Activated naive CD4-positive, alpha-beta T cell treated with anti-CD3 and anti-CD28 coated beads for 36 hours (primary cell): ENCODE measurements at places on chromosomes 1 and 21. TPM values are rescaled to one million over a fixed set of nuclear protein-coding genes. Genes with fewer than 3 reads are reported as not detected.

DNA sequence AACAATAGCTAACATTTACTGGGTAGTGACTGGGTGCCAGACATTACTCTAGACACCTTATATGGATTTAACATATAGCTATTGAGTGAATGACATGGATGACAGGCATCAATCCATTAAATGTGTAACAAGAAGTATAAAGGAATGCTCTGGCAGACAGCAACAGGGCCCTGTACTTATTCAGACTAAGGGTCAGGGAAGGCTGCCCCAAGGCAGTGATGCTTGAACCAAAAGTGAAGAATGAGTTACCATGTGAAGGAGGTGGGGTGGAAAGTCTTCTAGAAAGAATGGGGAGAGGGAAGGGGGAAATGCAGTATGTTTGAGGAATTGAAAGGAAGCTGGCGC is 8.3 kb upstream of the PTPRF start:
- no peak overlapping the region for H3K4me3 ChIP-seq
- H3K4me1 ChIP-seq, result no peaks in the 10 kb centered on the region
- H3K36me3 ChIP-seq, result no peaks in the 10 kb centered on the region
- no peak overlapping the region for H3K27ac ChIP-seq

DNA sequence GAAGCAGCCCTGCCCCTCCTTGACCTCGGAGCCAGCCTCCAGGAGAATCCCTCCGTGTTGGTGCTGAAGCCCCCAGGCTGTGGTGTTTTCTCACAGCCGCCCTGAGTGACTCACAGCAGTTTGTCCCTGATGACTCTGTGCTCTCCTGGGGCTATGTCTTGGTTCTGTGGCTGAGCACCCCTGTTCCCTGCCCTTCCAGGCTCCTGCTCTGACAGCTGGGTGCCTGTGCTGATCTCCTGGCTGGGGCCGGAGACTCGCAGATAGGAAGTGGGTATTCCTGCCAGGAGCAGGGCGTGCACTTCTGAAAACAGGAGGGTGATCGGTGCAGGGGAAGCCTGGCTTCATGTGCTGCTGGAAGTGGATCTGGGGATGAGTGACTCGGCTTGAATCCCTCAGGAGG is 34.5 kb downstream of the POFUT2 start:
- peaks cover 9% of the 10 kb centered on the region for H3K4me1 ChIP-seq
- DNase-seq, result no peak
- H3K36me3 ChIP-seq, result no peaks in the 10 kb centered on the region
- no peak overlapping the region for H3K4me3 ChIP-seq
- H3K27me3 ChIP-seq, result peaks cover 9% of the 10 kb centered on the region
- no peak overlapping the region for H3K27ac ChIP-seq

GRCh38 chr1:240667351-240667750 is 55.4 kb upstream of the GREM2 start:
- no peaks in the 10 kb centered on the region for H3K36me3 ChIP-seq
- H3K4me1 ChIP-seq, result peaks cover 13% of the 10 kb centered on the region
- no peaks in the 10 kb centered on the region for H3K27me3 ChIP-seq
- no peak overlapping the region for H3K4me3 ChIP-seq

GRCh38 chr1:164563721-164564360 is 4.9 kb downstream of the PBX1 start:
- H3K4me3 ChIP-seq, result no peak overlapping the region
- H3K27ac ChIP-seq, result no peak overlapping the region
- H3K4me1 ChIP-seq, result peaks cover 6% of the 10 kb centered on the region
- no peaks in the 10 kb centered on the region for H3K36me3 ChIP-seq
- peaks cover 18% of the 10 kb centered on the region for H3K27me3 ChIP-seq
- DNase-seq, result no peak

DNA sequence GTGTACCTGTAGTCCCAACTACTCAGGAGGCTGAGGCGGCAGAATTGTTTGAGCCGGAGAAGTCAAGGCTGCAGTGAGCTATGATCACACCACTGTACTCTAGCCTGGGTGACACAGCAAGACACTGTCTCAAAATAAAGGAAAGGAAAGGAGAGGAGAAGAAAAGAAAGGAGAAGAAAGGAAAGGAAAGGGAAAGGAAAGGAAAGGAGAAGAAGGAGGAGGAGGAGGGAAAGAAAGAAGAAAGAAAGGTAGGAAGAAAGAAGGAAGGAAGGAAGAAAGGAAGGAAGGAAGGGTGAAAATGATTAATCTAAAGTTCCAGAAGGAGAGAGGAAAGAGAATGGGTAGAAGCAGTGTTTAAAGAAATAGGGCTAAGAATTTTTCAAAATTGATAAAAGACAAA is 12.2 kb downstream of the SPOCD1 start:
- H3K4me3 ChIP-seq, result no peak overlapping the region
- peaks cover 12% of the 10 kb centered on the region for H3K4me1 ChIP-seq
- DNase-seq, result no peak
- no peaks in the 10 kb centered on the region for H3K36me3 ChIP-seq

DNA sequence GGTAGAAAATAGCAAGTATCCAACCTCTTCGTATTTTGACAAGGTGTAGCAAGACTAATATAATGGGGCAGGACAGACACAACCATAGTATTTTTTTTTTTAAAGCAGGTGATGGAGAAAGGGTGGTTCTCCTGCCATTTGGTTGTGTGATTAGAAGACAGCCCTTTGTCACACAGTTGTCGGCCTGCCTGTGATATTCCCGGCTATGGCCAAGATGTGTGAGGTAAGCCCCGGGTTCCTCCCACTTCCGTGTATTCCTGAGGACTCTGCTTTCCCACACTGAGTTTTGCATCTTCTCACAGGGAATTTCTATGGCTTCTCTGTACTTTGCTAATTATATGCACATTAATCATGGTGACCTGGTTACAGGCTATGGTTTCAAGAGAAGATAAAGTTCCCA is 35.9 kb downstream of the ZNF496 start:
- H3K4me1 ChIP-seq, result peaks cover 3% of the 10 kb centered on the region
- peaks cover 13% of the 10 kb centered on the region for H3K36me3 ChIP-seq
- no peak overlapping the region for H3K4me3 ChIP-seq
- DNase-seq, result no peak

PKN2 gene
- total RNA-seq, result 17.2 TPM

DNA sequence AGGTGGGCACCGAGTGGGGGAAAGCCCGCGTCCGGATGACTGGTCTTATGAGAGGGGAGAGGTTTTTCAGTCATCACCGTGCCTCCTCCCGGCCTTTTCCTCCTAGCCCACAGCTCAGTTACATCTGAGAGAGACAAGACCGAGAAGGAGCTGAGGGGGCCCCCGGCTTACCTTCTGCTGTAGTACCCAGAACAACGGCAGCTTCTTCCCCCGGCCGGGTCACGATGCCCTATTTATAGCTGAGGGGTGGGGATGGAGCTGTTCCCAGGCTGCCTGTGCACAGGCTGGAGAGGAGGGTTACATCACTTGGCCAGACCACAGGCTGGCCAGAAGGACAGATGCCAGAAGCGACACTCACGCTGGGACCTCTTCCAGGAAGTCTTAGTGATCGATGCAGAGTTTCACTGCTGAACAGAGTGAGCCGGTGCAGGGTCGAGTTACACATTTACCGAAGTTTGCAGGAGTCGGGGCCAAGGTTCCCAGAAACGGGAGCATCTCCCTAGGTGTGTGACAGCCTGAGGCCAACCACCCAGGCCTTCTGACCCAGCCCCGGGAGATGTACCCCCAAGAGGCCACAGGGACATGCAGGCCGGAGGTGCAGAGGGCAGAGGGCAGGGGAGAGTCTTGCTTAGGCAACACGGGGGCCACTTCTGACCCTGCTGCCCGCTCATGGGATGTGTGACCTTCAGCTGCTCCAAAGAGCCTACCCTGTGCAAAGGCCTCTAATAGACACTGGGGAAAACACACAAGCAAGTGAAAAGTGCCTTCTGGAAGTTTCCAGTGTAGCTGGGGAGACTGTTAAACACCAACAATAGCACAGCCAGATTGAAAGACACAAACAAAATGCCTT is at the start of gene AGT:
TSS of gene AGT (minus strand) at position 208 of the 850 bp plus-strand sequence. CDS start 3,299 bp downstream, outside the sequence.
- H3K4me3 ChIP-seq, result no peak within 1 kb of the TSS
- no peak within 1 kb of the TSS for H3K27ac ChIP-seq
- DNase-seq, result no peak
- no peaks in the 10 kb centered on the region for H3K36me3 ChIP-seq
- H3K4me1 ChIP-seq, result no peaks in the 10 kb centered on the region
- H3K27me3 ChIP-seq, result peaks cover 6% of the 10 kb centered on the region

SAMSN1 gene
- 43.0 TPM for total RNA-seq

- H3K27ac ChIP-seq, result no peak overlapping the region
- DNase-seq, result no peak
- no peak overlapping the region for H3K4me3 ChIP-seq
- H3K36me3 ChIP-seq, result no peaks in the 10 kb centered on the region
- no peaks in the 10 kb centered on the region for H3K4me1 ChIP-seq
Measured at GRCh38 chr1:192159781-192160180, 1.5 kb downstream of the RGS18 start.

CAMK2N1 gene
- 0.57 TPM for total RNA-seq

C1orf21 gene
- total RNA-seq, result 1.4 TPM

GRCh38 chr1:200542162-200542561 is 78.4 kb downstream of the KIF14 start:
- H3K27me3 ChIP-seq, result no peaks in the 10 kb centered on the region
- DNase-seq, result no peak
- no peak overlapping the region for H3K4me3 ChIP-seq
- no peaks in the 10 kb centered on the region for H3K36me3 ChIP-seq
- no peak overlapping the region for H3K27ac ChIP-seq
- H3K4me1 ChIP-seq, result peaks cover 8% of the 10 kb centered on the region

GRCh38 chr1:64996541-64997257 is 30.4 kb upstream of the JAK1 start:
- no peaks in the 10 kb centered on the region for H3K36me3 ChIP-seq
- H3K4me3 ChIP-seq, result no peak overlapping the region
- H3K27ac ChIP-seq, result no peak overlapping the region
